ENCODE measurements at places on chromosomes 11 and 22. TPM values are rescaled to one million over a fixed set of nuclear protein-coding genes. Genes with fewer than 3 reads are reported as not detected.

- DNase-seq = no peak
Observed at GRCh38 chr11:69818603-69819441, at the start of gene FGF3. TSS of gene FGF3 (minus strand) at chr11:69819416. CDS start at chr11:69818933, 483 bp downstream.

The OR4A16 gene
- not detected for total RNA-seq

- no peak for DNase-seq
Observed at GRCh38 chr22:49406047-49406650, 421.5 kb downstream of the BRD1 start.

DNA sequence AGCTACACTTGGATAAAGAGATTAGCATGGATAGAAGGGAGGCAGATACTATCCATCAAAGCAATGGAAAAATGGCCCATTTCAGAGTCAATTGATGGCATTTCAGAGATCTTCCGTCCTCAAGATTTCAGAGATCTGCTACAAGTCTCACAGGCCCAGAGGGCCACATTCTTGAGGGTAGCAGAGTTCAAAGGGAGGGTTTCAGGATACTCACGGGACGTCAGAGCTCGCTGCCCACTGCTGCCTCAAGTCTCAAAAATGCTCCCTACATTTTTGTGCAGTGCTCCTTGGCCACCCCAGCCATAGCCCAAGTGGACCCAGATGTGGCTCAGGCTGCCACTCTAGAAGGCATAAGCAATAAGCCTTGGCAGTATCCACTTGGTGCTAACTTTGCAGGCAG is 24.9 kb downstream of the RTL6 start:
- DNase-seq = no peak

- no peak for DNase-seq
Observed at GRCh38 chr11:86117712-86118063, 48.8 kb upstream of the PICALM start.

DNA sequence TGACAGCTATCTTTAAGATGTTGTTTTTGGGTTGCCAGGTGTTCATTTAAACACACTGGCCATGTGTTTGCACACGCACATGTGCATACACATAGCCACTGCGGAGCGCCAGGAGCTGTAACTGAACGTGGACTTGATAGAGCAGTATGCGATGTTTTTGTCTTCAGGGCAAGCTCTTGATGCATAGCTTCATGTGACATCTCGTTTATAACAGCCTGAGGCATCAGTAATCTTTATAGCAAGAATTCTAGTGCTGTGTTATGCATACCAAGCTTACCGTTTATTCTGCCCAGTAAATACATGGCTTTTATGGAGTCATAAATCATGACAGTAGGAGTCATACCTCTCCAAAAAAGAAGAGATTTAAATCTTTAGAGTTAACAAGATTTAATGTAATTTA is 87.0 kb downstream of the ATXN10 start:
- no peak for DNase-seq

- DNase-seq = no peak
Observed at GRCh38 chr11:96622026-96622634, 232.3 kb downstream of the JRKL start.

DNA sequence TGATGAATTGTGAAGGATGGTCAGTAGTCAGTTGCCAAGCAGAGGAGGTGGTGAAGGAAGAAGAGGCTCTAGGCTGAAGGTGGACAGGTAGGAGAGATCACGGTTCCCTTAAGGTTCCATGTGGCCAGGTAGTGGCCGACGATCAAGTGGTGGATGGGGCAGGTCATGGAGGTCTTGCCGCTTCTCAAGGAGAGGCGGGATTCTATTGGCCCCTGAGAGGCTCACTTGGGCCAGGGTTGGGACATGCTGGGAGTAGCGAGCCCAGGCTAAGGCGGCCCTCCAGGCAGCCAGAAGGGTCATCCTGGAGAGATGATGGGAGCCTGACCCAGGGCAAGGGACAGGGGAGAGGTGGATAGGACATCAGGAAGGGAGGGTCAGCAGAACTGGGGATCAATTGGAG is 20.9 kb upstream of the TMPRSS4 start:
- DNase-seq = no peak

The LDHAL6A gene
- total RNA-seq = not detected

- no peak for DNase-seq
Observed at GRCh38 chr11:61168042-61168688, 6.9 kb upstream of the VPS37C start.

DNA sequence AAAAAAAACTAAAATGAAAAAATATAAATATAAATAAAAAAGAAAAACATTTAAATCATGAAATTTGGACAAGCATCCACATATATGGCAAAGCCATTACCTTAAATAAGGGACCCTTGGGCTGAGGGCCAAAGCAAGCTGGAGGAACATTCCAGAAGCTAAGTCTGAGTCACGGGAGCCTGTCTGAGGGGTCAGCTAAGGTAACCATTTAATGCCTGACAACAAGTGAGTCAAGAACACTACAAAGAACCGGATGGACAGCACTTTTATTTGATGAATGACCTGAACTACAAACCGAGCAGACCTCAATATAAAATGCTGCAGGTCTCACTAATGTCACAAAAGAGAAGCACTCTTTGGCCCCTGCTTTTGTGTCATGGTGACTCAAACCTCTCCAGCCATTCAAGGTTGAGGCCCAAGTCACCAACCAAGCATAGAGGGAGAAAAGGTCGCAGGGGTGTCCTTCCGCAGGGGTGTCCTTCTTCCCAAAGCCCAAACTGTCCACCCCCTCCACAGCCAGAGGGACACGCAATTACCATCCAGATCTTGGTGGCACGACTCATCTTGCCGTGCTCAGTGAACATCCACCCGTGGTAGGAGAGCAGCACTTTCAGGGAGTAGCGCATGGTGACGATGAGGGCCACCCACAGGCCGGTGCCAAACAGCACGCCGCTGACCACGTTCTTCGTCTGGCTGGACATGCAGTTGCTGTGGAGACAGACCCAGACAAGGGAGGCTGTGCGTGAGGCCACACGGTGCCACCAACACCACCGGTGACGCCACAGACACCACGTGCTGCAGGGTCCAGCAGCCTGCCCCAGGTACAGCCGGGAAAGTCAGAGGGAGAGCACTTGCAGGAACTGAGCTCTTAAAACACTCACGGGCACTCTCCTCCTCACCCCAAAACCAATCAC is 34.5 kb downstream of the CPT1A start:
- peak; percentile 71 for DNase-seq

GRCh38 chr11:17518366-17518765 is 25.9 kb downstream of the USH1C start:
- DNase-seq = no peak

- no peak for DNase-seq
Observed at GRCh38 chr11:129911298-129911697, 15.9 kb upstream of the NFRKB start.

GRCh38 chr11:120645639-120646038 is 134.1 kb downstream of the GRIK4 start:
- DNase-seq = no peak

The PPP1CA gene
- total RNA-seq = 300 TPM

DNA sequence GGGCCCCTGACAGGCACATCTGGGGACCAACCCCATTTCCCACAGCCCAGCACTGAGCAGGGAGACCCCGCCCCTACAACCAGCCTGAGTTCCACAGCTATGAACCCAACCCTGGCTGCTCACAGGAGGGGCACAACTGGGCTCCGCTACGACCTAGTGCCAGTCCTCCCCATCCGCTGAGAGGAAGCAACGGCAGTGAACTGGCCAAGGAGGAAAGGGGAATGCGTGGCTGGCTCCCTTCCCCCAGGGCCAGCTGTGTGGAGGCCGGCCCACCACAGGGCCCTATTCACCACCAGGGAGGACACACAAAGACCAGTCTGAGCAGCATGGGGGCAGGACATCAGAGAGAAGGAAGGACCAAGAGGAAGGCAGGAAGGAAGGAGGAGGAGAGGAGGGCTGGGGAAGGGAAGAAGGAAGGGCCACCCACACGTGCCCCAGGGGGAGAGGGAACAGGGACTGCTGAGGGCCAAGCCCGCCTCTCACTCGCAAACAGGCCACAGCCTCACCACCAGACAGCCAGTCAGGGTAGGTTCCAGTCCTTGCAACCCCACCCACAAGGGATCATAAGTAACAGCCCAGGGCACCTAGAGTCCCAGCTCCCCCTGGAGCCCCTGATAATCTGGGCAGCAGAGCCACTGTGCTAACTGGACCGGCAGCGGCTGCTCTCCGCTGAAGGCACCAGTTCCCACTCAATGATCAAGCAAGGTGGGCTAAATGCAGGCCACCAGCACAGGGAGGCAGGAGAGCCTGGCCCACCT is 8.5 kb upstream of the GAL3ST1 start:
- DNase-seq = no peak

DNA sequence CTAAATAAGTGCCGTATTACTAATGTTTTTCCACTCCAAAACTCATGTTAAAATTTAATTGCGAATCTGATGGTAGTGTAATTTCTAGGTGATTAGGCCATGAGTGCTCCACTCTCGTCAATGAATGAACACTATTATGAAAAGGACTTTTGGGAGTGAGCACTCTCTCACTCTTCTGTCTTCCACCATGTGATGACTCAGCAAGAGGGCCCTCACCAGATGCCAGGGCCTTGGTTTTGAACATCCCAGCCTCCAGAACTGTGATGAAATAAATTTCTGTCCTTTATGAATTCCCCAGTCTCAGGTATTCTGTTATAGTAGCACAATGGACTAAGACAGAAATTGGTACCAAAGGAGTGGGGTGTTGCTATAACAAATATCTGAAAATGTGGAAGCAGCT is 8.1 kb downstream of the JRKL start:
- DNase-seq = peak; percentile 22

GRCh38 chr11:8356721-8357504 is 93.2 kb upstream of the LMO1 start:
- DNase-seq = peak; percentile 7

The PPP6R3 gene
- 113 TPM for total RNA-seq

DNA sequence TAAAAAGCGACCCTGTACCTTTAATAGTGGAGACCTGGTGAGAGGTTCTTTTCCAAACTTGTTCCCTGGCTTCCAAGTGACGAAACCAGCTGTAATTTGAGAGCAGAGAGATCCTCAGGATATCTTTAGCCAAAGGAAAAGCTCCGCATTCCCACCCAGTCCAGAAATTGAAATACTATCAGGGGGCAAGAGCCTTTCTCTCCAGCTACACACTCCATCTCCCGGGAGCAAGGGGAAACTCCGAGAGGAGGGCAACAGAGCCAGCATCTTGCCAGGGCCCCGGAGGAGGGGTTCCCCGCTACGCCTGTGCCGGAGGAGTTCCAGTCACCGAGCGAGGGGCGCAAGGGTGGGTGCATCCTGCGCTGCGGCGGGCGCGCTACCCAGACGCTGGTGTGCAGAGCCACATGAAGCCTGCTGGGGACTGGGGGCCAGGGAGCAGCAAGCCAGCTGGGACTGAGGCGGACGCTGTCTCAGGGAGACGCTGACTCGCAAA is at the start of gene FIBIN:
Gene FIBIN, plus strand, starts transcription at position 148 of the 493 bp plus-strand sequence. CDS start 415 bp downstream, outside the sequence.
- no peak for DNase-seq

GRCh38 chr11:24779791-24780190 is 282.9 kb downstream of the LUZP2 start:
- no peak for DNase-seq
